NCI-H1436 (cell line): ENCODE measurements at places on chromosomes 5 and 9.

DNA sequence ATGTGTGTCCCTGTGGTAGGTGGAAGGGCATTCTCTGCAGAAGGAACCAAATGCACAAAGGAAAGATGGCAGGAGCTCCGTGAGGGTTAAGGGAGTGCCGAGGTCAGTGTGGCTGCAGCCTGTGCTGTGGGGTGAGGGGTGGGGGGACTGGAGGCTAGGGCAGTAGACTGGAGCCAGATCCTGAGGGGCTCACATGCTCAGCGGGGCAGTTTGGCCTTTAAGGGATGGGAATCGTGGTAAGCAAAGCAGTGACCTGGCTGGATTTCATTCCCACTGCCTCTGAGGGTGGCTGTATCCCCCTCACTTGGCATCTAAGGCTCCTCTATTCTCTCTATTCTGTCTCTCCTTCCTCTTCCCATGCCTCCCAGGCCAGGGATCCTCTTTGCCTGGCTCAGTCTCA is 15.6 kb downstream of the PITX1 start:
- DNase-seq = no peak

GRCh38 chr9:18194316-18194715 is 279.6 kb upstream of the ADAMTSL1 start:
- no peak for DNase-seq

- DNase-seq = no peak
Observed at GRCh38 chr5:38370358-38371100, 112.2 kb downstream of the EGFLAM start.

- DNase-seq = no peak
Observed at GRCh38 chr5:74394916-74395880, 245.3 kb downstream of the ENC1 start.

DNA sequence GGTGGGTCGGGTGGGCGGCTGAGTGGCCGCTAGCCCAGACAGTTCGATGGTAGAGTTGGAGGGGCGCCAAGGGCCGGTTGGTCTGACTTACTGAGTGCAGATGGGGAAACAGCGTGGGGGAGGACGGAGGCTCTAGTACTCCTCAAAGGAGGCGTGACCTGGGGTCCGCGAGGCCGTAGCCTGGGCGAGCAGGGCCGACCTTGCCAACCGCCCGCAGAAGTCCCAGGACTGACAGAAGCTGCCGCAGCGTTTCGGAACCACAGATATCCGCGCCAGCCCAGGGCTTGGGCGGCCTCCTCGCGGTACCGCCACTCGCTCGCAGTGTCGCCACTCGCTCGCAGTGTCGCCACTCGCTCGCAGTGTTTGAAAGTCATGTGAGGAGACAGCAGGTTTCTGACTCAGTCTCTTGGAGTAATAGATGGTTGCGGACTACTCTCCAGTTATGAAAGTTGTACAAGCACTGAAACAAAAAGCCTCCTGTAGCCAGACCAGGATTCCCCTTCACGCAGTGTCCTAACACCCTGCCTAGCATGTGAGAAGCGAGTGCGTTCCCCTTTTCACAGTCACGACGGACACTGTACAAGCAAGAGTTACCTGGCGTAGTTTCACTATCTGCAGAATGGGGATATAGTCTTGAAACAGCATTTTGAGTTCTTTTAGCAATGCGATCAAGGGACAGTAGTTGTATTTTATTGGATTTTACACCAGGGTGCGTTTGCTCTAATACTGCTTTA is 674 bp downstream of the TMEM38B start:
- peak; percentile 9 for DNase-seq

GRCh38 chr5:133471699-133472098 is 140.6 kb downstream of the FSTL4 start:
- no peak for DNase-seq

- no peak for DNase-seq
Observed at GRCh38 chr5:136200761-136201160, 7.8 kb upstream of the SMIM32 start.

GRCh38 chr5:173238312-173239232 is 3.6 kb upstream of the NKX2-5 start:
- DNase-seq = no peak

GRCh38 chr5:59767211-59767605 is 126.3 kb downstream of the PDE4D start:
- no peak for DNase-seq

- no peak for DNase-seq
Observed at GRCh38 chr5:125274938-125275724, 528.7 kb upstream of the ZNF608 start.

GRCh38 chr5:56525113-56525512 is 290.2 kb upstream of the MAP3K1 start:
- DNase-seq = no peak

GRCh38 chr5:32027093-32027716 is 146.9 kb downstream of the GOLPH3 start:
- no peak for DNase-seq

DNA sequence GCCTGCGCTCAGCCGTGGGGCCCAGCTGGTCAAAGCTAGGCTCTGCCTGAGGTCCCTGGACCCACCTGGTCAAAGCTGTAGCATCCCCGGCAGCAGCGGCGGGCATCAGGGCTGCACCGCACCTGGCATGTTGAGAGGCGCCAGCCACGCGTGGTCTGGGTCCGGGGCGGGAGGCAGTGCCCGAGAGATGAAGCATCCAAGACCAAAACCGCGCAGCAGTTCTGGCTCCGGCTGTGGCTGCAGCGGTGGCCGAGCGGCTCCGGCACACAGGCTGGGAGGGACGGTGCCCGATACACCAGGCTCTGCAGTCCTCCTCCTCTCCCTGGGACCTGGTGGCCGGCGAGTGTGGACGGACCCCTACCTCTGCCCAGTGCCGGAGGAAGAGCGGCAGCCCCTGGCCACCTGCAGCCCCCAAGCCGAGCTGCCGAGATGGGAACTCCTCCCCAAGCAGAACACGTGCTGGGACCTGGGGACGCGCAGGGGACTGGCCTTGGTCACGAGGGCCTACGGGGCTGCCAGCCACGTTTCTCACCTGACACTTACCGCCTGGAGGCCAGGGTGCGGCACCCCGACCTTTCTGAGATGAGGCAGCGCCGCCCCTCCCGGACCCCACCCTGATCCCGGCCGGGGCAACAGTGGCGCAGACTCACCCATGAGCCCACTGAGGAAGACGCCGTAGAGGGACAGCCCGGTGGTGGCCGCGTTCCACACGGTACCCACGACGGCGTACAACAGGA is 33.0 kb downstream of the SLC9A3 start:
- no peak for DNase-seq

DNA sequence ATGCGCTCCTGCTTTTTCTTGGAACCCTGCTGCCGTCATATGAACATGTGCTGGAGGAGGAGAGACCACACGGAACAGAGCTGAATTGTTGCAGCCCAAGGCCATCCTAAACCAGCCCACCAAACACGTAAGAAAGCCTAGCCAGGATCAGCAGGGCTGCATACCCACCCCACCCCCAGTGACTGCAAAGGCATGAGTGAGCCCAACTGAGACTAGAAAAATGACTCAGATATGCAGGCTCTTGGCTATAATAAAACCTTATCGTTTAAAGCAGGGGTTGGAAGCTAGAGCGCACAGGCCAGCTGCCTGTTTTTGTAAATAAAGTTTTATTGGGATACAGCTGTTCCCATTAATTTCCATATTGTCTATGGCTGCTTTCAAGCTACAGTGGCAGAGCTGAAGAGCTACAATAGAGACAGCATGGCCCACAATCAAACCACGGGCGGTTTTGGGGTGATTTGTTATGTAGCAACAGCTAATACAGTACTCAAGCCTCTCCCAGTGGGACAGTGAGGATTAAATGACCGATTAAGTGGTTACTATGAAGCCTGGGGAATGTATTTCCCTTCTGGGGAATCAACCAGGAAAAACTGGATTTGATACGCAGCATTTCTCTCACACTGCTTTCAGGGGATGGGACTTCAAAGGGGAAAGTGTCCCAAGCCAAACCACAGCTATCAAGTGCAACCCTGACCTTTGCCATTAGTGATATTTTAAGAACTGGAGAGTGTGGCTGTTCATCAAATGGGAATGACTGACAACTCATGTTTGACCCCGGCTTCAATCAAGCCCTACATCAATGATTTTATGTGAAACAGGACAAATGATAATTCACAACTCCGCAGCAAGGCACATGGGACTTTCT is 6.3 kb downstream of the SHB start:
- no peak for DNase-seq

DNA sequence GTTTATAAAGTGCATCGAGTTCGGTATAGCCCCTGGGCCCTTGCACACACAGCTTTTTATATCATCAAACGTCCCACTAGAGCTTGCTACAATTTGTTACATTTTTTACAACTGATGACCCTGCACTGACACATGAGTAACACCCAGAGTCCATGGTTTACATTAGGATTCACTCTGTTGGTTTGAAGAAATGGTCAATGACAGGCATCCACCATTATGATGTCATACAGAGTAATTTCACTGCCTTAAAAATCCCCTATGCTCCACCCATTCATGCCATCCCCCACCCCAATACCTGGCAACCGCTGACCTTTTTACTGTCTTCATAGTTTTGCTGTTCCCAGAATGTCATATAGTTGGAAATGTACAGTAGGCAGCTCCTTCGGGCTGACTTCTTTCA is 130.2 kb downstream of the MED10 start:
- DNase-seq = no peak

DNA sequence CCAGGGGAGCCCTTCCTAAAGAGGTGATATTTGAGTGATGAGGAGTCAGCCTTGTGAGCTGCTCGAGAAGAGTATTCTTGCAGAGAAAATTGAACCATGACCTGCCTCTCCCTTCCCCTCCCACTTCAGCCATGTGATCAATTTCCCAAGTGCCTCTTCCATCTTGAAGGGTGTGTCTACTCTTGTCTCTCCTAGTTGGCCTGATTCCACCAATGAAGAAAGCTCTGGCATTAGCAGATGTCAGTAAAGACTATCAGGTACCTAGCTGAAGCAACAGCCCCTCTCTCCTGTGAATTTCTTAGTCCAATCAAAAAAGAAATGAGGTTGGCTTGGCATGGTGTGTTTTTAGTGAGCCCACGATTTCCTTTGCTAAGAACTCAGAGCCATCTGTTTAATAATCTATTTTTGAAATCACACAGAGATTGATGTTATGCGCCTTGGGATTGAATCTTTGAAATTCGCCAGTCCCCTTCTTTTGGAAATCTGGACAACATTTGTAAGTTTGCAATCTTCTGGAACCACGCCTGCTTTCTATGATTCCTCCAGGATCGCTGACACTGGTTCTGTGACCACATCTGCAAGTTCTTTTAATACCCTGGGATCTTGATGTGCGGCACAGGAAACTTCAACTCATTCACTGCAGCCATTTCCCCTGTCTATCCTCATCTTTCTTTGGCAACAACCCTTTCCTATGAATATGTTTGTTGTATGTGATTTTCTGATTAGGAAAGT is 404.6 kb downstream of the DMRT2 start:
- DNase-seq = no peak

DNA sequence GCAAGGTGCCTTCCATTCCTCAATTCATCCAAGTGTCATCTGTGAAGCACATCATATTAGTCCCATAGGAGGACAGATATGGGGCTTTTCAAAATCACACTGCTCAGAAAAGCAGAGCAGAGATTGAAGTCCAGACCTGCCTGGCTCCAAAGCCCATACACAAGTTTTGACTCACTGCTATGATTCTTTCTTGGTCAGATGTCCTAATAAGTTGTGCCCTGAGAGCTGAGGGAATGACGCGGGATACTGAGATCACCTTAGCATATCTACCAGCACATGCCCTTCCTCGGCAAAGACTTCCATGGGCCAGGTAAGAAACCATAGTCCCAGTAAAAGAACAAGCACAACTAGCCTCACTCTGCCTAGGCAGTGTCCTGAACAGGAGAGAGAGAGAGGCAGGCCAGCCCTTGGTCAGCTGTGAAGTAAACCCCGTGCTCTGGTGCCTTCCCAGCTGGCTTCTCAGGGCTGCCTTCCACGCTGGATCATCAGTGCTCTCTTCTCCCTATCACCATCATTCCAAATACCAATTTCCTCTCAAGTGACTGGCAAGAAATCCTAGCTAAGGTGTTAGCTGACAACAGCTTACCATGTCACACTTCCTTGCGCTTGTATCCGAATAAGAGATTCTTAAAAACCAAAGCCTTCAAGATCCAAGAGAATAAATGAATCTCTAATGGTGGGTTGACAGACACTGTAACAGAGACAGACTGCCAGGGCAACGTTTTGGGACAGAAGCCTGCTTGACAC is 73.2 kb downstream of the SIL1 start:
- DNase-seq = no peak

GRCh38 chr5:102036927-102037326 is 259.2 kb downstream of the SLCO4C1 start:
- no peak for DNase-seq

DNA sequence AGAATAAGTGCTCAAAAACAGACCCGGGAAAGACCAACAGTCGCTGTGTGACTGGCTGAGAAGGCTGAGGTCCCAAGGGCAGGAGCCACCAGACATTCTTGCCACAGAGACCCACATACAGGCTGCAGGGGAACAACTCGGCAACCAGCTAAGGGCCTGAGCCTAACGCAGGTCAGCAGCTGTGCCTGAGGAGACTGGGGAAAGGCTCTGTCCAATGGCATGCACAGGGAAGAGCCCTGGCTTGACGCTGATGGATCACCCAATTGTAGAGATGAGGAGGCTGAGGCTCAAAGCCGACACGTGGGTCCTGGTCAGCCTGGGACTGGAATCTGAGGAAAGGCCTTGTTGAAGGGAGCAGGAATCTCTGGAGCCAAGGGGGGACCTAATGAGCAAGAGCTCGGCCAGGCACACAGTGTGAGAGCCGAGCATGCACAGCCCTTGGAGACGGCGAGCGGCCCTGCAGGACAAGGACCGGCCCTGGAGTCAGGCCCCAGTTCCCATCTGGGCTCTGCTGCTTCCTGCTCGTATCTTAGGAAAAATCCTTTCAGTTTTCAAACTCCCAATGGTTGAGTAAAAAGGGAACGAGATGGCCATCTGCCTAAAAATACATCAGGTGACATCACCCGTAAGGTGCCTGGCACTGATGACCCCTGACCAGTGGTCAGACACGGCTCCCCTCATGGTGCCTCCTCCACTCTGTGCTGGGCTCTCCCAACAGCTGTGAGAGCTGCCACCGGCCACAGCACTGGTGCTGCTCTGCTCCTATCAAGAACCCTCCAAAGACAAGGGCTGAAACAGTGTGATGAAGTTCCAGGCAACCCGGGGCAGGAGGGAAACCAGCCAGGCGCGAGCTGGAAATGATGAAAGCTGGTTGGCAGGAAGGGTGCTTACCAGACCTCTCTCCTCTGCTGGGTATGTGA is 16.4 kb downstream of the LMAN2 start:
- no peak for DNase-seq

DNA sequence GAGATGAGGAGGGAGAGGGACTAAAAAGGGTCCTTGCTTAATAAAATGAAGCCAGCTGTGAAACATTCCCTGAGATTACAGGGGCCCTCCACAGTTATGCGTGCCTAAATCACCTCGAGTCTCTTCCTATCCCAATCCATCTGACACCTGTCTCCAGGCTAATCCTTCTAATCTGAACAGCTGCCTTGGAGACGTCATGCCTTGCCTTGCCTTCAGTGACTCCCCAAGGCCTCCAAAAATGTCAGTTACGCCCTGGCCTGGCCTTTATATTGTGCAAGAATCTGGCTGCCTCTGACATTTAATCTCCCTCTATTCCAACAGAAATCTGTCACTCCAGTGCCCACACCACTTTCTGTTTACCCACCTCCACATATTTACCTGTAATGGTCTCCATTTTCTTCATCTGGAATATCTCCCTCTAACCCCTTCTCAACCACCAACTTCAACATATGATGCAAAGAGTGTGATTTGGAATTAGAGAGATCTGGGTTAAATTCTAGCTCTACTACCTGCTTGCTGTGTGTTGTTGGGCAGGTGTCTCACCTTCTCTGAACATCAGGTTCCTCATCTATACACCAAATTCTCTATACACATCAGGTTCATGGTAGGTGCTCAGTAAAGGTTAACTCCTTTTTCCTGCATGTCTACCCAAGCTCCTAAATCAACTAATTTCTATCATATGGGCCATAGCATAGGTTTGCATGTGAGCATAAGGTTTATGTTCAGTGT is 57.9 kb downstream of the PTCD2 start:
- DNase-seq = no peak
